ENCODE measurements at places on chromosomes 7 and 10. TPM values are rescaled to one million over a fixed set of nuclear protein-coding genes. Genes with fewer than 3 reads are reported as not detected.

The MAPK8 gene
- polyA plus RNA-seq, result 54.2 TPM

GRCh38 chr7:155414547-155415492 is 43.1 kb upstream of the EN2 start:
- H3K4me1 ChIP-seq, result no peaks in the 10 kb centered on the region
- no peak for DNase-seq
- H3K4me3 ChIP-seq, result no peak overlapping the region
- H3K36me3 ChIP-seq, result no peaks in the 10 kb centered on the region

- no peaks in the 10 kb centered on the region for H3K36me3 ChIP-seq
- no peaks in the 10 kb centered on the region for H3K4me1 ChIP-seq
- no peak for DNase-seq
- no peaks in the 10 kb centered on the region for H3K27me3 ChIP-seq
Measured at GRCh38 chr10:8803992-8804391, 749.5 kb downstream of the GATA3 start.

The C1QL3 gene
- 0.39 TPM for polyA plus RNA-seq

The LYZL2 gene
- not detected for polyA plus RNA-seq

- no peak for DNase-seq
Measured at GRCh38 chr10:84948644-84949043, 620.3 kb downstream of the CCSER2 start.

The TFR2 gene
- 0.79 TPM for polyA plus RNA-seq

GRCh38 chr7:117281562-117281961 is 41.3 kb downstream of the WNT2 start:
- DNase-seq, result peak; percentile 30
- H3K27ac ChIP-seq, result no peak overlapping the region
- H3K27me3 ChIP-seq, result no peaks in the 10 kb centered on the region
- H3K36me3 ChIP-seq, result no peaks in the 10 kb centered on the region
- no peak overlapping the region for H3K4me3 ChIP-seq
- peaks cover 41% of the 10 kb centered on the region for H3K4me1 ChIP-seq

The NPTX2 gene
- polyA plus RNA-seq, result 0.41 TPM

- no peaks in the 10 kb centered on the region for H3K36me3 ChIP-seq
- peak; percentile 66 for DNase-seq
- no peak overlapping the region for H3K27ac ChIP-seq
- H3K4me3 ChIP-seq, result no peak overlapping the region
Measured at GRCh38 chr7:128247640-128248194, 6.6 kb downstream of the LEP start.

The CRHR2 gene
- polyA plus RNA-seq, result not detected

The GIMAP4 gene
- polyA plus RNA-seq, result not detected

- H3K4me1 ChIP-seq, result 0 out of 2 replicates have a peak, but pooled peaks cover 8% of the 10 kb centered on the region
- H3K4me3 ChIP-seq, result no peak overlapping the region
- H3K27me3 ChIP-seq, result no peaks in the 10 kb centered on the region
Measured at GRCh38 chr7:148723846-148724245, 25.1 kb downstream of the CUL1 start.

GRCh38 chr10:132447446-132448247 is 50.6 kb downstream of the PWWP2B start:
- H3K27ac ChIP-seq, result no peak overlapping the region
- H3K27me3 ChIP-seq, result no peaks in the 10 kb centered on the region
- no peaks in the 10 kb centered on the region for H3K36me3 ChIP-seq
- H3K4me3 ChIP-seq, result no peak overlapping the region
- DNase-seq, result no peak

DNA sequence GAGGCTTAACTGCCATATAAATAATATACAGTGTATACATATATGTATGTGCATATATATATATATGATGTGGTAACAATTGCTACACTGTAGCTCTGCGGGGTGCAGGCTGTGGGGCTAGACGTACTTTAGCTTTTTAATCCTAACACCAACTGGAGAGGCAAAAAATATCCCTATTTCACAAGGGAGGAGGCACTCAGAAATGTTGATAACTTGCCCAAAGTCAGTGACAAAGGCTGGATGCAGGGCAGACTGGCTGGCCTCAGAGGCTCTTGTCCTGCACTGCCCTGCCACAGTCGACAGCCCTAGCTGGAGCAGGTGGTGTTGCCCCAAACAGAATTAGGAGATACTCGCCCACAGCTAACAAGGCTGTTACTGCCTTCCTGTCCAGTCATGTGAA is 1.5 kb upstream of the RELN start:
- H3K27ac ChIP-seq, result no peak overlapping the region
- H3K36me3 ChIP-seq, result no peaks in the 10 kb centered on the region
- H3K27me3 ChIP-seq, result peaks cover 36% of the 10 kb centered on the region
- DNase-seq, result peak; percentile 8
- H3K4me3 ChIP-seq, result no peak overlapping the region

GRCh38 chr10:116045366-116046356 is 227.3 kb downstream of the GFRA1 start:
- H3K27ac ChIP-seq, result no peak overlapping the region
- H3K36me3 ChIP-seq, result no peaks in the 10 kb centered on the region
- no peaks in the 10 kb centered on the region for H3K4me1 ChIP-seq

- H3K4me1 ChIP-seq, result no peaks in the 10 kb centered on the region
- H3K4me3 ChIP-seq, result no peak overlapping the region
- H3K27me3 ChIP-seq, result no peaks in the 10 kb centered on the region
- DNase-seq, result no peak
Measured at GRCh38 chr7:70353946-70354335, 755.7 kb downstream of the AUTS2 start.

The SRGN gene
- 90.0 TPM for polyA plus RNA-seq

- no peak overlapping the region for H3K27ac ChIP-seq
- no peaks in the 10 kb centered on the region for H3K4me1 ChIP-seq
- H3K36me3 ChIP-seq, result no peaks in the 10 kb centered on the region
- DNase-seq, result no peak
- no peaks in the 10 kb centered on the region for H3K27me3 ChIP-seq
Measured at GRCh38 chr7:3020416-3020815, 23.3 kb downstream of the CARD11 start.

DNA sequence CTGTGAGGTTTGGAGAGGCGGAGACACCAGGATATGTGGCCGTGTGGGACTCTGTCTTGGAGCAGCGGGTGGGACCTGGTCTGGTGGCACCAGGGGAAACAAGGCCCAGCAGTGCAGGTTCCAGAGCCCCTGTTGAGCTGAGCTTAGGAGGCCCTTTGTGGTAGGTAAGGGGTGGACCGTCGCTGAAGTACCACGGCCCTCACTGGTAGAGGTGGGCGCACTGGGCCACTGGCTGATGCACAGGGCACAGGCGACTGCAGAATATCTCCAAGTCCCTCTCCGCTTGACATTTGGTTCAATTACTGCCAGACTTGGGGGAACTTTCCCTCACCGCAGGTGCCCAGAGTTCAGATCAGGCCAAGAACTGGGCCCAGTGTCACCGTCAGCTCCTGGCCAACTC is 27.3 kb downstream of the DOCK1 start:
- H3K4me3 ChIP-seq, result no peak overlapping the region
- no peaks in the 10 kb centered on the region for H3K36me3 ChIP-seq
- no peak for DNase-seq
- H3K27ac ChIP-seq, result no peak overlapping the region

DNA sequence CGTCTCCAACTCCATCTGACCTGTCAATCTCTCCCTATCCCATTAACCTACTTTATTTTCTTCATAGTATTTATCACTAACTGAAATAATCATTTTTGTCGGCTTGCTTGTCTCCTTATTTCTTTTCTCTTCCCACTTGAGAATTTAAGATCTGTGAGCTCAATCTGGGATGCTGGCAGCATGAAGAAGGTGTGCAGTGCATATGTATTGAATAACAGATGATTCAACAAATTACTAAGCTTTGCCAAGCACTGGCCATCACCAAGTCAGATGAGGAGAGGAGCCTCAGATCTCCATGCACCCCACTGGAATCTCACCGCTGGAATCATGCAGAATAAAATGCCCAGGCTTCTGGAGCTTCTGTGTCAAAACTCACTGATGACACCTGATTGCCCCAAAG is 47.6 kb upstream of the PPP1R3C start:
- DNase-seq, result peak; percentile 42
- peaks cover 43% of the 10 kb centered on the region for H3K4me1 ChIP-seq
- no peak overlapping the region for H3K4me3 ChIP-seq
- H3K27me3 ChIP-seq, result no peaks in the 10 kb centered on the region
- H3K36me3 ChIP-seq, result no peaks in the 10 kb centered on the region
- no peak overlapping the region for H3K27ac ChIP-seq

DNA sequence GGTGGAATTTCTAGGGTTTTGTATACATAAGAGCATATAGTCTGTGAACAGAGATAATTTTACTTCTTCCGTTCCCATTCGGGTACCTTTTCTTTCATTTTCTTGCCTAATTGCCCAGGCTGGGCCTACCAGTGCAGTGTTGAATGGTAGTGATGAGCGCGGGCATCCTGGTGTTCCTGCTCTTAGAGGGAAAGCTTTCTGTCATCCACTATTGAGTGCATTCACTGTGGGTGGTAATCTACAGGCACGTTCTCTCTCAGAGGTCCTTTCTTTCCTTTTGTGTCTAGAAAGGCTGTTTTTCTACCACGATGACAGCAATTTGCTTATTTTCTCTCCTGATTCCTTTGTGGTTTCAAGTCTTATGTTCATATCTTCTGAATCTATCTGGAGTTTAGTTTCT is 65.0 kb downstream of the INPP5A start:
- H3K36me3 ChIP-seq, result no peaks in the 10 kb centered on the region
- H3K27me3 ChIP-seq, result no peaks in the 10 kb centered on the region

GRCh38 chr10:7969623-7970022 is 84.9 kb upstream of the GATA3 start:
- H3K27me3 ChIP-seq, result no peaks in the 10 kb centered on the region
- H3K36me3 ChIP-seq, result no peaks in the 10 kb centered on the region
- H3K4me1 ChIP-seq, result no peaks in the 10 kb centered on the region

GRCh38 chr10:14884082-14884481 is 5.4 kb downstream of the SUV39H2 start:
- H3K27ac ChIP-seq, result no peak overlapping the region
- no peaks in the 10 kb centered on the region for H3K36me3 ChIP-seq
- no peak overlapping the region for H3K4me3 ChIP-seq
- H3K4me1 ChIP-seq, result 0 out of 2 replicates have a peak, but pooled peaks cover 10% of the 10 kb centered on the region
- no peaks in the 10 kb centered on the region for H3K27me3 ChIP-seq

DNA sequence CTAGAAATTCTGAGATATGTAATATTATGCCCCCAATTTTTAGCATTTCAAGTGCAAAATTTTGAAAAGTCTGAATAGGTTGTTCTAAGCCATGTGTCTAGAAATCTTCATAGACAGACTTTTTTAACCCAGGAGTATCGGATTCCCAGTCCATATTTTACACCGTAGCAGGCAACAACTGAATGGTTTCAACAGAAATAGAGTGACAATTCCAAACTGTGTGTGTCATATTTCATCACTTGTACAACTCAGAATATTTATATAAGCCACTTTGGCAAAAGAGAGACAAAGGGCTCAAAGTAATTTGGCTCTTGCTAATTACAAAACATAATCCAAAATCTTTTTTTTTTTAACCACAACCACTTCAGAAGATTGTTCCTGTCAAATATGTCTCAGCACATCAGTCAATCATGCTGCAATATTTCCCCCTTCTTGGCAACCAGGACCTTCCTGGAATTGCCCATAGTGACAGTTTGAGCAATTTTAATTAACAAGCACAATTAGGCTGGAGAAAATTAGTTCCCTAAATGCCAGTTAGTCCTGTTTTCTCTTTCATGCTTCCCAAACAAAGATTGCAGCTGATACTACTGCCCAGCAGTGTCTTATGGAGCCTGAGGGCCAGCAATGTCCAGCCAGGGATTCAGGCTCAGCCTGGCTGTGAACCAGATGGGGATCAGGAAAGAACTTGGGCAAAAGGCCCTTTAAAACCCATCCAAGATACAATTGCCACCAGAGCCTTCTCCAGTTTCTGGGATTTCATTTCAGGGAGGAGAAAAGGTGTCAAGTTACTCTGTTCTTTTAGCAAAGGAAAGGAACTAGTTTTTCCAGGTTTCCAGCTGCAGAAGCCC is 533.3 kb upstream of the GHITM start:
- H3K4me3 ChIP-seq, result no peak overlapping the region
- H3K4me1 ChIP-seq, result no peaks in the 10 kb centered on the region
- no peaks in the 10 kb centered on the region for H3K27me3 ChIP-seq
- DNase-seq, result no peak
- H3K27ac ChIP-seq, result no peak overlapping the region

The KIF11 gene
- polyA plus RNA-seq, result 11.4 TPM

DNA sequence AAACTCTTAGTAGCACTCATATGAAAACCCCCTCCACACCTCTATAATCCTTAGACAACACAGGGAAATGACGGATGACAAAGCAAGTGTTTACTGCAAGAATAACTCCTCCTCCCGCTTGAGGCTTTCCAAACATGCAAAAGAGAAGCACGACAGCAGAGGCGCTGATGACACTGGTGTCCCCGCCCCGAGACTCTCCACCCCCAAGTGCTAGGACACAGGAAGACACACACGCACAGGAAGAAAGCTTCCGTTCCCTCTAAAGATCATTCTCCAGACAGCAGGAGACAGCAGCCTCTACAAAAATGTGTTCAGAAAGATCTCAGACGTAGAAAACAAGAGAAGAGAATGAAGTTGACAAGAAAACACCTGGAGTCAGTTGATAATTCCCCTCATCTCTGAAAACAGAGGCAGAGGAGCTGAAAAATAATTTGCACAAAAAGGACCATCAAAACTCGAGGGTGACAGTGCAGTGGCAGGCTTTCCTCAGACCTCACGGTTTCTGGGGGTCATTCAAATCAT is 90.2 kb downstream of the DLG5 start:
- no peaks in the 10 kb centered on the region for H3K36me3 ChIP-seq
- H3K27me3 ChIP-seq, result no peaks in the 10 kb centered on the region
- H3K4me3 ChIP-seq, result no peak overlapping the region
- H3K4me1 ChIP-seq, result no peaks in the 10 kb centered on the region
- peak overlapping the region; percentile 44 for H3K27ac ChIP-seq

Measured in GM23248 (cell line).